NCI-H1105 treated with DMSO at 0.1 percent for 48 hours (cell line): ENCODE measurements at places on chromosomes 1 and 21.
A peak's percentile ranks its signal among the peaks of the same experiment; 100 is the strongest.

- peak; percentile 88 for DNase-seq
Measured at GRCh38 chr1:98051065-98051675, 130.3 kb upstream of the DPYD start.

DNA sequence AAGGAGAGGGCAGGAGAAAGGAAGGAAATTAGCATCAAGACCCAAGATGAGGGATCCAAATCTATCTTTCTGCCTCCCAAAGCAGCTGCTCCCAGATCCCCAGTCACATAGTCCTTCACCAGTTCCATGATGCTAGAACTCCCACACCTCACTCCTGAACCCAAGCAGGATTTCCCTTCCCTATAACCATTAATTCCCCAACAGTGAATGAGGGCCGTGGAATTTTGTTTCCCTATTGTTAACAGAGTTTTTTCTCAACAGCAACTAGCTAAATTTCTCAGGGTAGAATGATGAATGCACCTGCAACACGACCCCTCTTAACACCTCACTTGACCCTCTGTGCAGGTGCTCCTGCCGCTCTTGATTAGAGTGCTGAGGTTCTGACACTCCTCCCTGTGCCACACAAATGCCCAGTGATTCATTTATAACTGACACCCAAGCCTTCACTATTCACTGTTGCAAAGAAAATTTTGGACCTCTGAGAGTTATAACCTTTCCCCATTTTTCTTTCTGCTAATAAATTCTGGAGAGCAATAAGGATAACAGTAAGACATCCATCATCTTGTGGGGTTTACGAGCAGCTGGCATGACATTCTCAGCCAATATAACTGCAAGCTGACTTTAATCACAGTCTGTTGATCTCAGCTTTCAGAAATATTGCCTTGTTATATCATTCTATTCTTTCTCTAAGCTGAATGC, 25.4 kb upstream of the NPL start:
- peak; percentile 44 for DNase-seq

DNA sequence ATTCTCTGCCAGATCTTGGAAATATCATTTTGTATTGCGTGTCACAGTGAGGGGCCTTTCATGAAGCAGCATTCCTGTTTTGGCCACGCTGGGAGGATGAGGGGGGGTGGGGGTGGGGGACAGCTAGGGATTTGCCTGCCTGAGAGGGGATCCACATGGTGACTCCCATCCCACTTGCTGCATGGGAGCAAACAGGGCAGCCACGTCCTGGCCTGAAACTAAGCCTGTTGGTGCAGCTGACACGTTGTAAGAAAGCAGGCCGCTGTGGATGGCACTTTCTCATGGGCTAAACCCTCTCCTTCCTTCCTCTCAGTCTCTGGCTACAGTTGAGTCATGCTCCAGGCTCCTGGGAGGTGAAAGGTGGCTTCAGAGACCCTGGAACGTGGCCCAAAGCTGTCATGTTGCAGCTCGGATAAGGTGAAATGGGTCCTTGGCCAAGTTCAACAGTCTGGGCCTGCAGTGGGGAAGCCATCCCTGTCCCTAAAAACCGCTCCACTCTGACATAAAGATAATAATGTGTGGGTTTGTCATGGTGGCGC, 346.7 kb upstream of the VAMP3 start:
- no peak for DNase-seq

GRCh38 chr1:221184131-221184794, 305.0 kb downstream of the HLX start:
- DNase-seq = no peak

GRCh38 chr1:234774971-234775370, 165.0 kb upstream of the IRF2BP2 start:
- no peak for DNase-seq

DNA sequence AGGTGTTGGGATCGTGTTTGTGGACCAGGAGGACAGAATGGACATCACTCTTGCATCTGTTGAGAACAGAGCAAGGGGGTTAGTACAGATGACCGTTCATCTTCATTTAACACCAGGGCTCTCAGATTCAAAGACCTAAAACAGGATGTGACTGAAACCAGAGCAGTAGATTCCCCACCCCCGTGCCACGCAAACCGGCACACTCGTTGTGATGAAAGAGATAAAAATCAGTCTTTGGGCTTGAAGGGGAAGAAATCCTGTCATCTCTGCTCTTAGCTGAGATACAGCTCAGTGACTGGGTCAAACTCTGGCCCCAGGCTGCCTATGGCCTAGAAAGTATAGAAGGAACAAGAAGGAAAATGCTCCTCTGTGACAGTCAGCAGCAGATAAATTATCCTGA, 146.2 kb upstream of the KRTAP19-8 start:
- DNase-seq = no peak

DNA sequence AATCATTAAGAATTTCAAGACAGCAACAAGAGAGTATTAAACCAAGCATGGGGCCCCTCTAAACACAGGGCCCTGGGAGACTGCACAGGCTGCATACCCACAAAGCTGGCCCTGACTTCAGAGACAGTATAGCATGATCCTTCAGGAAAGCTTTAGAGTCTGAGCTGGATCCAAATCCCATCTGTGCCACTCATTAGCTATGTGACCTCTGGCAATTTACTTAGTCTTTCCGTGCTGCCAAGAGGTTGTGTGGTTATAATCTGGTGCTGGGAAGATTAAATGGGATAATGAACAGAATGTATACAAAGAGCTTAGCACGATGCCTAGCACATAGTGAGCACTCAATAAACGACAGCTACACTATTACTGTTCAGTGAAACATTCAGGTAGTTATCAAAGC, 4.0 kb downstream of the PHC2 start:
- no peak for DNase-seq
